Stimulated activated CD8-positive, alpha-beta memory T cell treated with anti-CD3 and anti-CD28 coated beads, Interleukin-4, amount 100 ng/mL, for 1 hour (primary cell): ENCODE measurements at places on chromosomes 6 and 20.
A peak's percentile ranks its signal among the peaks of the same experiment; 100 is the strongest.

GRCh38 chr6:84417260-84417659 is 189.8 kb upstream of the CEP162 start:
- DNase-seq: no peak

- no peak for DNase-seq
Observed at GRCh38 chr6:108661982-108662381, 101.3 kb downstream of the FOXO3 start.

DNA sequence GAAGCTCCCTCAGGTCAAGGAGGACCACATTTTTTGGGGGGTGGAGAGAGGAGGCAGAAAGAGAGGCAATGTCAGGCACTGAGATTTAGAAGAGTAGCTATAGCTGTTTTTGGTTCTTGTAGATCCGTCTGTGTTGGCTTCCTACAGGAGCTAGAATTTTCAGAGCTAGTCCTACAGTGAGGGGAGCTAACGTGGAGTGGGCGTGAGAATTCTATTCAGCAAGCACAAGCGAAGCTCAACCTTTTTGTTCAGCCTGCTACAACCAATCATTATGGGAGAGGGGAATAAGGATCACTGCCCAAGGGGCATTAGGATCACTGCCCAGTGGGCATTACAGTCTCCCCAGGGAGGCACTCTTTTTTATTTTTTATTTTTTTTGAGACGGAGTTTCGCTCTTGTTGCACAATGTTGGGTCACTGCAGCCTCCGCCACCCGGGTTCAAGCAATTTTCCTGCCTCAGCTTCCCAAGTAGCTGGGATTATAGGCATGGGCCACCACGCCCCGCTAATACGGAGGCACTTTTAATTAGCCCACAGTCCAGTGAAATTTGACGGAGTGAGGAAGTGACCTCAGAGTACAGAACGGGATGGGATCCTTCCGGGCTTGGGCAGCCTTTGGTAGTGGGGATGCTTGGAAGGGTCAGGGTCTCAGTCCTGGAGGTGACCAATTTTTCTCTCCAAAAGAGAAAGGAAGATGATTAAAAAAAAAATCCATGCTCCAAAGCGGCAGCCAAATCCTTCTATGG is 1.1 kb upstream of the PANK2 start:
- DNase-seq: no peak

DNA sequence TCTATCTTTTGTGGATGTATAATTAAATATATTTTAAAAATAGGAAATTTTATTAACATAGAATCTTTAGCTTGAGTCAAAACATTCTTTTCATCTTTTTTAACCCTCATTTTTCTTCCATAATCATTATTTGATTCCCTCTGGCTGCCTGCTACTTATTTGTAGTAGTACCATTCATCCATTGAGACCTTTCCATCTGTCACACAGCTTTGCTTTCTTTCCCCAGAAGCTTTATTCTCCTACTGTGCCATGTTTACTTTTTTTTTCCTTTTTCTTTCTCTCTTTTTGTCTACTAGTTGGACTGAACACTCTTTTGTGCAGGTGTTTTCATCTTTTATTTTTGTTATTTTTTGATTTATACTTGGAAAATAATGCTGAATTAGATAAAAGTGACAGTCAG is 522.6 kb upstream of the MMS22L start:
- no peak for DNase-seq

DNA sequence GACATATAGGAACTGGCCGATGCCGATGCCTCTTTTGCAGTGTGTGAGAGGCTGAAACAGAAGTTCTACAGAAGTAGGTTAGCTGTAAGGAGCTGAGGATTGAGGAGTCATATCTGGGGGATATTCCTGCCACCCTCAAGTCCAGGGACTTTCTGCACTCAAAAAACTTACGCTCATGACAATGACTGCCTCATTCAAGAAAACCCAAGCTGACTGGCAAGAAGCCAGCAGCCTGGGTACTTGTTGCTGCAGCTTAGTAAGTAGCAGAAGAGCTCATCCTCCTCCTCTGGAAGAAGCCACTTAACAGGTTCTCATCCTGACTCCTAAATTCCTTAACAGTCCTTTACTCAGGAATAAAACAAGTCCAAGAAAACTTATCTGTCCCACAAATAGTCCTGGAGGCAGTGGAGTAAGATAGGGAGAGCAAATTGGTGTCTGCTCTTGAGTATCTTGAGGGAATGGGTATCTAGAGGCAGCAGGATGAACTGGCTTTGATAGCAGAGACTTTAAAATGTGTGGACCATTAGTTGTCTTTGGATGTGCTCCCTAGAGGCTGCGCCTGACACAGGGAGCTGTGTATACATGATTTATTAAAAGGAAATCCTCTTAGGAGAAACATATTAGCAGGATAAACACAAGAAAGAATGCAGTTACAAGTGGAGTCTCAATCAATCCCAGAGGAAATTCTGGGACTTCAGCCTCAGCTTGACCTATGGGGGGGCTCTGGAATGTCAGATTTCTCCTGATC is 7.4 kb downstream of the CALHM5 start:
- DNase-seq: no peak

GRCh38 chr6:13710552-13711323 is 897 bp downstream of the RANBP9 start:
- no peak for DNase-seq

GRCh38 chr20:23868321-23868720 is 11.2 kb downstream of the CST5 start:
- DNase-seq: no peak

DNA sequence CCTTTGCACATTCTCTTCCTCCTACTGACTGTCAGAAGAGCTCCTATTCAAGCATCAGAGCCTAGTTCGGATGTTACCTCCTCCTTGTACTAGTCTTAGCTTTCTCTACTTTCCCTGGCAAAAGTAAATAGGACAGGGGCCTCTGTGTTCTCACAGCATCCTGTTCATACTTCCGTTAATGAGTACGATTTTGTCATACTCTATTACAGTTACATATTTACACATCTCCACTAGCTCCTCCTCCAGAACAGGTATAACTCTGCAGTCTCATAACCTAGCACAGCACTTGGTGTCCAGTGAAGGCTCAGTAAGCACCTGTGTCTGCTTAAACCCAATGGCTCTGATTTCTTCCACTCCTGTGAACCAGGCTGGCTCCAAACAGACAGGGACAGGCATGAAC is 7.0 kb downstream of the ELMO2 start:
- no peak for DNase-seq

- no peak for DNase-seq
Observed at GRCh38 chr6:71498638-71499037, 210.0 kb downstream of the OGFRL1 start.

- no peak for DNase-seq
Observed at GRCh38 chr20:19750101-19750606, 7.9 kb upstream of the RIN2 start.

GRCh38 chr20:22931653-22932608 is 103.2 kb upstream of the SSTR4 start:
- no peak for DNase-seq

- DNase-seq: no peak
Observed at GRCh38 chr6:145076115-145076841, 659.0 kb downstream of the EPM2A start.

GRCh38 chr6:46243754-46244153 is 73.0 kb upstream of the ENPP5 start:
- DNase-seq: no peak

DNA sequence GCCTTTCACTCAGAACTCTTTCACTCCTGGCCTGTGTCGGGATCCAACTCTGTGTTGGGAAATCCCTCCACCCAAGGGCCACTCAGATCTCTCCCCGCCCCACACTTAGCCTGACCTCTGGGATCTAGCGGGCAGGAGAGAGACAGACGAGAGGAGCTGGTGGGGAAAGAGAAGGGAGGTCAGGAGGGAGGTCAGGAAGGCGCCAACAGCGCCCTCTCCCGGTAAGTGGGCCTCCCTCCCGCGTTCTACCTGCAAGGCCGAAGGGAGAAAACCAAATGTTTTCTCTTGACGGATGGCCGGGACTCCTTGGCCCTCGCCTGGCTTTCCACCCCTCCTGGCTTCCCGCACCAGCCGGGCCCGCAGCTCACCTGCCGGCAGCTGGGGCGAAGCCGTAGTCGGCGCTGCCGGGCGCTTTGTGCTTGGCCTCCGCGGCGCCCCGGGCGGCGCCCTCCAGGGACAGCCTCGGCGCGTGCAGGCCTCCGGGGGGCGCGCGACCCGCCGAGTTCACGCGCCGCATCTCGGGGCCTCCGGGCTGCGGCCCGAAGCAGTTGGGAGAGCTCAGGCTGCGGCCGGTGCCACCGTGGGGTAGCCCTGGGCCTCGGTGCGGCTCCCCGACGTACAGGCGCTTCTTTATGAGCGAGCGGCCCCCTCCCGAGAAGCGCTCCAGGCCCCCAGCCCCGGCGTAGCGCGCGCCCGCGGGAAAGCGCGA is 38.2 kb downstream of the C6orf132 start:
- peak; percentile 50 for DNase-seq

DNA sequence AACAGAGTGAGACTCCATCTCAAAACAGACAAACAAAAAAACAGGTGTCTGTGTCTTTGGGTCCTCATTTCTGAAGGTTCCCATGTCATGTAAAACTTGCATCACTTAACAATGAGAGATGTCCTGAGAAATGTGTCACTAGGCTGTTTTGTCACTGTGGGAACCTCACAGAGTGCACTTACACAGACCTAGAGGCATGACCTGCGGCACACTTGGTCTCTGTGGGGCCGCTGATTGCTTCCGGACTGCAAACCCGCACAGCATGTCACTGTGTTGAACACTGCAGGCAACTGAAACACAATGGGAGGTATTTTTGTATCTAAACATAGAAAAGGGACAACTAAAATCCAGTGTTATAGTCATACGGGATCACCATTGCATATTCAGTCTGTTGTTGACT is 42.3 kb upstream of the TMEM181 start:
- no peak for DNase-seq

DNA sequence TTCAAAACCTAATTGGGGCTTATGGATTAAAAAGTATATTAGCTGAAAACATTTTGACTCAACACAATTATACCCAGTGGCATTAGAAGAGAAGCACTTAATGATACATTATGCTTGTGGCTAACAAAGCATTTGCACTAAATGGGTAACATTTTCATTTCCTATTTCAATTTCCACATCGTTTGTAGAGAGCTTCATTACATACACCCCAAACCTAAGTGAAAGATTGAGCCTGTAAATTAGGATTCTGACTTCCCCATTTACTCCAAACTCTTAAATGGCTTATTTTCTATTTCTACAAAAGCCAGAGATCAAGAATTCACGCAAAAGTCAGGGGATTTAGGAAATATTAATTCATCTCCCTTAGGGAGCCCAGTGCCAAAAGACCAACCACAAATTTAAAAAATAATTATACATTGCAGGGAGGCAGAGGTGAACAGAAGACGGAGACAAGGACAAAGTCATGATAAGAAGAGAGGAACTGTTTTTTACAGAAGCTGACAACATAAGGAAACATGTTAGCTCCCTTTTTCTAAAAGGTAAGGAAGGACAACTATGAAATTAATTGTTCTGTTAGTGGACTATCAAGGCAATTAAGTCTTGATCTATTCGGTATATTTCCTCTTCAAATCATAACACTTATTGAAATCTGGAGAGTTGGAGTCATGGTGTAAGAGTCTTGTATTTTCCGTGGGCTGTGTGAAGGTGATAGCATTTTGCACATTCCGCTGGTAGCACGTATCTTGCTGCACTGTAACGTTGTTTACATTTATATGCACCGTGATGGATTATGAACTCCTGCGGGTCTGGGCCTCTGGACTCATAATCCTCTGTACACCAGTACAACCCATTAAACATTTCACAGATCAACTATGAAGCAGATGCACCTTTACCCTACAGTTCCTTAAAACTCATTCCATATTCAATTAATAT is 24.8 kb upstream of the EZR start:
- no peak for DNase-seq

- no peak for DNase-seq
Observed at GRCh38 chr6:52503851-52504781, 72.7 kb downstream of the TRAM2 start.

- DNase-seq: no peak
Observed at GRCh38 chr6:32638532-32639219, 1.5 kb downstream of the HLA-DQA1 start.

GRCh38 chr6:48073976-48074767 is 36.8 kb downstream of the PTCHD4 start:
- no peak for DNase-seq

GRCh38 chr6:127083963-127084310 is 34.5 kb upstream of the RSPO3 start:
- no peak for DNase-seq

- no peak for DNase-seq
Observed at GRCh38 chr6:134021396-134022122, 30.9 kb downstream of the SLC2A12 start.

GRCh38 chr6:106334646-106335448 is 9.3 kb upstream of the ATG5 start:
- DNase-seq: no peak

GRCh38 chr6:7674291-7674690 is 51.6 kb upstream of the BMP6 start:
- DNase-seq: no peak

DNA sequence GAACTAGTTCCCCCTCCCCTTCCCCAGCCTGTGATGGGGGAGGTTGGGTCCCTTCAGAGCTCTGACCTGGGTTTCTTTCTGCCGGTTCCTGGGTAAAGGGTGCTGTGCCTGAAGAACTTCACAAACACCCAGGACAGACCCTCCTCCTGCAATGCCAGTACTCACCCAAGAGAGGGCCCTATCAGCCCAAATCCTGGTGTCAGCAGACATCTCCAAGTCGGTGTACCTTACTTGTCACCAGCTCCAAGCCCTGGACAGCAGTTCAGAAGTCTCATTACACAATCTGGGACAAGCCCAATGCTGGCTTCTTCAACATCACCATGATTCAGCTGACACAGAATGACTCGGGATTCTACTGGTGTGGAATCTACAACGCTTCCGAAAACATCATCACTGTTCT is 467 bp downstream of the TREML4 start:
- DNase-seq: no peak

DNA sequence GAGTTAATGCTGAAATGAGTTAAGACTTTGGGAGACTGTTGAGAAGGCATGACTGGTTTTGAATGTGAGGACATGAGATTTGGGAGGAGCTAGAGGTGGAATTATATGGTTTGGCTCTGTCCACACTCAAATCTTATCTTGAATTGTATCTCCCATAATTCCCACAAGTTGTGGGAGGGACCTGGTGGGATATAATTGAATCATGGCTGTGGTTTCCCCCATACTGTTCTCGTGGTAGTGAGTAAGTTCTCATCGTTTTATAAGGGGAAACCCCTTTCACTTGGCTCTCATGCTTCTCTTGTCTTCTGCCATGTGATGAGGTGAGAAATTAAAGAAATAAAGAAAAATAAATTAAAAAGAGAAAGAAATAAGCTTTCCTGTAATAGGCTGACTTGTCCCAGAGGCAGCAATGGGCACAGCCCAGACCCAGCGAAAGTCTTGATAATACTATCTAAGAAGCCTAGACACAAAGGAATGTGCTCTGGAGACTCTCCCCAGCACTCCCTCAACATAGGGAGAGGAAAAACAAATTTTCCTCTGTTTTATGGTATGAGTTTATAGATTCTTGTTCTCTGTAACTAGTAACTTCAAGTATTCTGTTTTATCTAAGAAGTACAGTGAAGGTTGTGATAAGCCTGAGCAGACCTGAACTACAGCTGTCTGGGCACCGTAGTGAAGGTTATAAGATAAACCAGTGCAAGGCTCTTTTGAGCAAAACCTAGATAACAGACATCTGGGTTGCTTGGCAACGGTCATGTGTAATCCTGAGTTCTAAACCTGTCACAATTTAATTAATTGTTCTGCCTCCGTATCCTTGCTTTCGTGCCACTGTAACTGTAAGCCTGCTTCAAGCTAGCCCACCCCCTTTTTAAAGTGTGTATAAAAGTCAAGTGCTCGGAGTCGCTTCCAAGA is 88.9 kb upstream of the ECI2 start:
- DNase-seq: no peak
